ENCODE measurements at places on chromosomes 11 and 22. TPM values are rescaled to one million over a fixed set of nuclear protein-coding genes. Genes with fewer than 3 reads are reported as not detected.

Gene MS4A4E
- not detected for polyA plus RNA-seq

Gene TIGD3
- polyA plus RNA-seq, result 0.12 TPM

Gene NAP1L4
- polyA plus RNA-seq, result 80.7 TPM

DNA sequence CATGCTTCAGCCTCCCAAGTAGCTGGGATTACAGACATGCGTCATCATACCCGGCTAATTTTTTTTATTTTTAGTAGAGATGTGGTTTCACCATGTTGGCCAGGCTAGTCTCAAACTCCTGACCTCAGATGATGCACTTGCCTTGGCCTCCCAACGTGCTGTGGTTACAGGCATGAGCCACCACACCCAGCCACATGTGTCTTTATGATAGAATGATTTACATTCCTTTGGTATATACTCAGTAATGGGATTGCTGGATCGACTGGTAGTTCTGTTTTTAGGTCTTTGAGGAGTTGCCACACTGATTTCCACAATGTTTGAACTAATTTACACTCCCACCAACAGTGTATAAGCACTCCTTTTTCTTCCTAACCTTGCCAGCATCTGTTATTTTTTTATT is 276.2 kb downstream of the METTL15 start:
- peak; percentile 99 for DNase-seq

All from IMR-90 (cell line).